PC-3 (cell line): ENCODE measurements at places on chromosomes 11 and 22. TPM values are rescaled to one million over a fixed set of nuclear protein-coding genes. Genes with fewer than 3 reads are reported as not detected.

Gene SAA1
- not detected in 2 replicates for total RNA-seq

Gene OR2AT4
- not detected in 2 replicates for total RNA-seq

Gene XKR3
- not detected in 2 replicates for total RNA-seq

DNA sequence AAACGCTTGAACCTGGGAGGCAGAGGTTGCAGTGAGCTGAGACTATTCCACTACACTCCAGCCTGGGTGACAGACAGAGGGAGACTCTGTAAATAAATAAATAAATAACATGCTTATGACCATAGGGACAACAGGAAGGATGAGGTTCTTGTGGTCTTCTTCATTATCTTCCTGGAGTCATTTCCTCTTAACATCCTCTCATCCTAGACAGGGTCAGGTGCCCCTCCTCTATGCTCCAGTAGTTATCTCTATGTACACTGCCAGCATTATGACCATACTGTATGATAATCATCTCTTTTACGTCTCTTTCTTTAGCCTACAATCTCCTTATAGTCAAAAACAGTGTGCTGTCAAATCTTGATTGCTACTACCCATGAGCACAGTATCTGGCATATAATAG, 17.7 kb downstream of the RAB30 start:
- DNase-seq, result no peak
- no peak overlapping the region for H3K4me3 ChIP-seq
- peaks cover 61% of the 10 kb centered on the region for H3K4me1 ChIP-seq
- H3K27ac ChIP-seq, result no peak overlapping the region
- no peaks in the 10 kb centered on the region for H3K27me3 ChIP-seq

DNA sequence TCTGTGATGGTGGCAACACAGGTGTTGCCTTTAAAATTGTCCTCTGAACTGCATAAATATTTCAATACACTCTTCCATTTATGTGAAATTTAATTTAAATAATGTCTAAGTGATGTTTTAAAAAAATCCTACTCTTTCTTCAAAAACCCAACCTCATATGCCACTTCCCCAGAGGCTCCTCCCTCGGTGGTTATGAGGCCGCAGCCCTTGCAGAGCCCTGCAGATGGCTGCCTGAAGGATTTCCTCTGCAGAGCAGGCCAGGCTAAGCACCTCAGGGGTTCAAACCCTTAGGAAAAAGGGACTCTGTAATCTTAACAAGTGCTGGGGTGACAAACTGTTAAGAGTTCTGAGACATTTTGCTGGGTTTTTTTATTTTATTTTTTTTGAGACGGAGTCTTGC, 25.2 kb downstream of the MORC2 start:
- no peak overlapping the region for H3K4me3 ChIP-seq
- no peak overlapping the region for H3K27ac ChIP-seq
- no peak for DNase-seq
- H3K36me3 ChIP-seq, result peaks cover 7% of the 10 kb centered on the region

DNA sequence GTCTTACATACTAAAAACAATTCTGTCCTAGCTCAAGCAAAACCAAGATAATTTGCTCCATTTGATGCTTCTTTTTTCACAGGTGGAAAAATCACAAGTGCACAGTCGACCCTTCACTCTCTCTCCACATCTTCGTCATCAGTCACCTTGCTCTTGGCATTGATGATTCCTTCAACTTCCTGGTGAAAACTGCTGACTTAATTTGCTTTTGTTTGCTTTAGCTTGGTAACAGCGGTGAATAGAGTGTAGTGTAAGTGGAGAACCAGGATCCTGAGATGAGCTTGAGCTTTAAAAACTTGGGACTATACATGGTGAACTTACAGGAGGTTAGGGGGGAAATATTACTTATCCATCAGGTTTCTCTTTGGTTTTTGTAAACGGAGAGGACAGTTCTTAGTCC, 331.1 kb upstream of the ARHGAP42 start:
- DNase-seq, result no peak
- no peak overlapping the region for H3K4me3 ChIP-seq
- H3K27me3 ChIP-seq, result peaks cover 16% of the 10 kb centered on the region
- no peak overlapping the region for H3K27ac ChIP-seq
- no peaks in the 10 kb centered on the region for H3K36me3 ChIP-seq

DNA sequence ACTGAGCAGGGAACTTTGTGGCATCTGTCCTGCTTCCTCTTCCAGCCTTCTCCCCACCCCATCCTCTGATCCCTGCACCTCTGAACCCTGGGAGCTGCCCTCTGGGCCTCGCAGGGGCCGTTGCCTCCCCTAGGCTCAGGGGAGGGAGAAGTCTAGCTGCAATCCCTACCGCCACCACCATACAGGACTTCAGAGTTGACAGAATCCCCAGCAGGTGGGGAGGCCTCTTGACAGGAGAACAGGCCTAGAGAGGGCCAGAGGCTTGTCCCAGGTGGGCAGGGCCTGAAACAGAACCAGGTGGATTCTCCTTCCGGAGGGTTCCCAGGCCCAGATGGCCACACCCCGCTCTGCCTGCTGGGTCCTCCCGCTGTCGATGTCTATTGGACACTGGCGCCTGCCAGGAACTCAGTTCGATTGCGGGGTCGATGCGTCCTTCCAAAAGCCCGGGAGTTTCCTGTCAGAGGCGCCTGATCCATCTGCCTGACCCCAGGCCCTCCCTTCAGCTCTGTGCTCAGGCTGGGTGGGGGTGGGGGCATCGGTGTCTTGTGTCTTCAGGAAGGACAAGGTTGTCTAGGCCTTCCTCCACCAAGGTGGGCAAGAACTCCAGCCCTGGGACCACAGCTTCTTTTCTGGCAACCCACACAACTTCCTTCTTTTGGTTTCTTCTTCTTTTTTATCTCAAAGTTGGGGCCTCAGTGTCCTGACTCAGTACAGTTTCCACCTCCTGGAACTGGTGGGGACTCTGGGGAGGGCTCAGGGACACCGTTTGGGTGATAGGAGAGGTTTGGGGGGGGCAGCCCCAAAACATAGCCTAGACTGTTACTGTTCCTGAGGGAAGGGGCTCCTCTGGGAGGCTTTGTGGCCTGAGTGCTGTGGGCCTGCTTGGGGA, 6.4 kb downstream of the STARD10 start:
- DNase-seq, result no peak
- H3K36me3 ChIP-seq, result no peaks in the 10 kb centered on the region
- peaks cover 44% of the 10 kb centered on the region for H3K4me1 ChIP-seq
- H3K27me3 ChIP-seq, result no peaks in the 10 kb centered on the region
- H3K27ac ChIP-seq, result peak overlapping the region; percentile 83

DNA sequence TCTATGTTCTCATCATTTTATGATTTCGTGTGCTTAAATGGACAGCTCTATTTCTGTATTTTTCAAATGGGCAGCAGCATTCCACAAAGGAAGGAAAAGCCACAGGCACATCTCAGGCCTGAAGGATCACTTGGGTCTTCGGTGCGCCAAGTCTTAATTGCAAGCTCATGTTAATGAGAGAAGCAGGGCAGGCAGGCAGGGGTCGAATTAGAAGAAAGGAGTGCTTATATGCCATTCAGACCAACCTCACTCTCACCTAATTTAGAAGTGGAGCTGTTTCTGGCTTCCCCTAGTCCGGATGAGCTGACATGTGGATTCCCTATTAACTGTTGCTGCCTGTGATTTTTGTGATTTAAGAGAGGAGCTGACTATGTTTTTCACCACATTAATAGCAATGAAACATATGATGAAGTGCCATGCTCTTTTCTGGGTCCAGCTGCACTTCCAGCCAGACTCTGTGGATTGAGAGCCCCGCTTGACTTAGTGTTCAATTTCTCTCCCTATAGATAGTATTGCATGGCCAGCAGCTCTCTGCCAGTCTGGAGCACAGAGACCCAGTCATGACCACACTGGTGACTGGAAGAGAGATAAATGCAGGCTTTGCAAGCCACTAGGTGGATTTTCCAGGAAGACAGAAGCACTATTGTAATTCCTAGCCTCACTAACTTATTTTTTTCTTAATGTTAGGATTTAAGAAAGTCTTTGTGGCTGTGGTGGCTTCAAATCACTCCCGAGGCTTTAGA, 373.9 kb upstream of the FAT3 start:
- H3K4me1 ChIP-seq, result no peaks in the 10 kb centered on the region
- H3K36me3 ChIP-seq, result no peaks in the 10 kb centered on the region
- H3K27me3 ChIP-seq, result no peaks in the 10 kb centered on the region
